ENCODE measurements at places on chromosomes 1 and 21. TPM values are rescaled to one million over a fixed set of nuclear protein-coding genes. Genes with fewer than 3 reads are reported as not detected.

Gene SYTL1
- polyA plus RNA-seq: 7.6 TPM

Gene GFI1
- 0.23 TPM for polyA plus RNA-seq

Gene CA6
- 0.12 TPM for polyA plus RNA-seq

Gene PRELP
- 1.3 TPM for polyA plus RNA-seq

Gene S100A9
- 6.2 TPM for polyA plus RNA-seq

Gene C1orf159
- 9.4 TPM for polyA plus RNA-seq

Gene USP21
- polyA plus RNA-seq: 58.3 TPM

Gene PEF1
- 69.0 TPM for polyA plus RNA-seq

DNA sequence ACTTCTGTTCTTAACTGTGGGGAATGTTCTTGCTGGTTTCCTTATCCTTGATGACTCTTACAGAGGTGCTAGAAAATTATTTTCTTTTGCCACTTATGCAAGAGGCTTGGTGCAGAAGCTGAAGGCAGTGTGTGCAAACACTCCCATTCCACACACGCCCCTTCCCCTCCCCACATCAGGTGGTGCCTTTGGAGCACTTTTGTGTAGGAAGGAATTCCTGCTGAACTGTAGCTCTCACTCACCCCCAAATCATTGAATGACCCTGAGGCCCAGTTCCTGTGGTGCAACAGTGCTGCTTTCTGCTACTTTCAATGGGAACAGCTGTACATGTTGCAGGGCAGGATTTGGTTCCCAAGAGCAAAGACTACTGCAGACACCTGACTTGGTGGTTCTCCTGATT, 101.8 kb downstream of the CD247 start:
- no peak for DNase-seq

- DNase-seq: peak; percentile 78
Measured at GRCh38 chr1:205528887-205529825, 24.7 kb downstream of the CDK18 start.

DNA sequence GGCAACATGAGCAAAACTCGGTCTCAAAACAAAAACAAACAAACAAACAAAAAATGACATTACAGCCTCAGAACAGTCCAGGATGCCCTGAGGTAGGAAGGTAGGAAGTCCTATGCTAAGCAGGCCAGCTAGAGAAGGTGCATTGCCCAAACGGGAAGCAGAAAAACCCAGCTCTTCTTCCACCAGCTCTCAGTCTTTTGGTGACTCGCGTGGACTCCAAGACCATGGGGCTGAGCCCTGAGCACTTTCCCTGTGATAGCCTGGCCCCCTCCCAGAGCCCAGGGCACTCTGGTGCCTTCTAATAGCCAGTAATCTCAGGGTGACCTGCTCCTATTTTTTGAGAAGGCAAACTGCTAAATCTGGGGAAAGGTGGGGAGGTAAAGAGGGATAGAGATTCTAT, 16.1 kb downstream of the PHLDA3 start:
- DNase-seq: no peak

DNA sequence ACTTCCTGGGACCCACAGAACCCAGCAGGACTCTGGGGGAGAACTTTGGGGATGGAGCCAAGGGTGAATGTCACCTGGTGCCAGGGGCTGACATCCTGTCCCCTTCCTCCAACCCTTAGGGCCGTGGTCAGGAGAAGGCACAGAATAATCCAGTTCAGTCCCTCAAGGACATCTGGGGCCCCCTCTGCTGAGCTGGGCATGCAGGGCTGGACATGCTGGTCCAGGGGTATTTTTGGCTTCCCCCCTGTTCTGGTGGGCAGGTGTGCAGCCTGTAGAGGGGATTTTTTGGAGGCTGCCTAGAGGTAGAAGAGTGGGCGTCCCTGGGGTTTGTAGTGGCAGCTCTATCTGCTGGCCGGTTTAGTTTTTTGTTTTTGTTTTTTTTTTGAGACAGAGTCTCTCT, 3.4 kb upstream of the CROCC start:
- no peak for DNase-seq

DNA sequence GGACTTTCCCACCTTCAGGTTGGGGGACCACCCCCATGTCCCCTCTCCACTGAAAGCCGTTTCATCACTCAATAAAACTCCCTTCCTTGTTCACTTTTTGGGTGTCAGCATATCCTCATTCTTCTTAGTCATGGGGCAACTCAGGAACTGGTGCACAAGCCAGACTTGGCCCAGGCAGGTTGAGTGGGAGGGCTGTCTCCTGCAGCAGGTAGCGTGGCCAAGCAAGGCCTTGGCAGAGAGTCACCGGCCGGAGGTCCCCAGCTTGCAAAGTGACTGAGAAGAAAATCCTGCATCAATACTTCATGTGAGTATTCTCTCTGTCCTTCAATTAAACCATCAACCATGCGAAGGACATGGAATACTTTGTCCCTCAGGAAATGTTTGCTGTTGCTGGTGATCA, 148.9 kb downstream of the RHOU start:
- no peak for DNase-seq

GRCh38 chr21:36968976-36969375, 2.5 kb upstream of the HLCS start:
- no peak for DNase-seq

GRCh38 chr1:29793101-29793546, 556.8 kb downstream of the PTPRU start:
- DNase-seq: peak; percentile 89

DNA sequence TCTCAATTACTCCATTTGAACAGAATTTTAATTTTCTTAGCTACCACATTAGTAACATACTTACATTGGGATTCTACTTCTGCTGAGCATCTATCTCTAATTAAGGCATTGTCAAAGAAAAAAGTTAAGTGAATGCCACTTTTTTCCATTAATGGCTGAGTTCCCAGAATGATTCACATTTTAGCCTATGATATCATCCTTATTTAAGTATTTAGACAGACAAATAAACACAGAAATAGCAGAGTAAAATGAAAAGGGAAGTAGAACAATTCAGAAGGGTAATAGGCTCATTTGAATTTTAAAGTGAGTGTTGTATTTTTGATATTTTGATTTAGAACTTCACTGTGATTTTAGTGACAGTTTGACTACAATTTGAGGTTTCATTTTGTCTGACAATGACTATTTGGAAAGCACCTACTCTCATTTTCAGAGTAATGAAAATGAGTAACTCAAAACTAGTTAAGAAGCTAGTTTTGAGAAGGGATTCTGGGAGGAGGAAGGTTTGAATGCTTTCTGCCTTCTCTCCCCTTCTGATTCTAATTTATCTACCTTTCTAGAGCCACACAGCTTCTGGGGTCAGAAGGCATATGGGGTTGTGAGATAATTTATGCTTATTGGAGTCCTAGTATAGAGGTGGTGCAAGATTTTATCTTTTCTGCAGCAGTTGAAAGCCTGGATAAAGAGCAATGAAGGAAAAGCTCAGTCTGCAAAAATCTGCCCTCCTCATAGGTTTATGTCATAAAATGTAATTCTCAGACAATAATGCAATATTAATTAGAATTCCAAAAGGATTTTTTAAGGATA, 15.5 kb downstream of the LYPLAL1 start:
- peak; percentile 28 for DNase-seq

- DNase-seq: no peak
Measured at GRCh38 chr21:15772654-15773053, 42.9 kb downstream of the USP25 start.

GRCh38 chr1:97382206-97382605, 538.6 kb downstream of the DPYD start:
- no peak for DNase-seq

GRCh38 chr1:247054992-247055415, 23.6 kb downstream of the ZNF670 start:
- DNase-seq: no peak

DNA sequence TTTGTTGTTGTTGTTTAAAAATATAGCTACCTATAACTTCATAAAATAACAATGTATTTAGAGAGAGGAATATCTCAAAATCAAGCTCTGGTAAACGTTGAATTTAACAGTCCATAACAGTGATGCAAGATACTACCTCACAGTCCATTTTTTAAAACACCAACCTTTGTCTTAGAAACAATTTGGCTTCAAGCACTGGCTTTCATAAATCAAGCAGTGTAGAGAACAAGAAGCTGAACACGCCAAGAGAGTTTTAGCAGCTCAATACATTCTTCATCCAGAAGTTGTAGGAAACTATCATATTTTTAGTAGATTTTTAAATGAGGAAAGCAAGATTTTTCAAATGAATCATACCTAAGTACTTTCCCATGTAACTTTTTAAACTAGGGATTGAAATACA, 334.3 kb upstream of the ADAMTS5 start:
- no peak for DNase-seq

DNA sequence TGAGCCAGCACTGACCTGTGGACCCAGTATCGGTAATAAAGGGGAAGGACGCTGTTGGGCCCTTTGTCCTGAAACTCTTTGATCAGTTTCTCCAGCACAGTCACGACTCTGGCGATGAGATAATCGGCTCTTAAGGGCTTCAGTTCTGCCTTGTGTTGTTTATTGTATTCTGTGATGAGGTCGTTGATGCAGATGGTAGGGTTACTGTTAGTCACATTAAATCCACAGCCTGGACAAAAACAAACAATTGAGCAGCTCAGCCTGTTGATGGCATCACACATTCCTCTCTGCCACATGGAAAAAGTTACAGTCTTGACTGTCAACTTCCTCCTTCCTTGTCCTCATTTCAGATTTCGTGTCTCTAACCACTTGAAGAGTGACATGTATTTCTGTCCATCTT, 57.6 kb downstream of the SIM2 start:
- no peak for DNase-seq

DNA sequence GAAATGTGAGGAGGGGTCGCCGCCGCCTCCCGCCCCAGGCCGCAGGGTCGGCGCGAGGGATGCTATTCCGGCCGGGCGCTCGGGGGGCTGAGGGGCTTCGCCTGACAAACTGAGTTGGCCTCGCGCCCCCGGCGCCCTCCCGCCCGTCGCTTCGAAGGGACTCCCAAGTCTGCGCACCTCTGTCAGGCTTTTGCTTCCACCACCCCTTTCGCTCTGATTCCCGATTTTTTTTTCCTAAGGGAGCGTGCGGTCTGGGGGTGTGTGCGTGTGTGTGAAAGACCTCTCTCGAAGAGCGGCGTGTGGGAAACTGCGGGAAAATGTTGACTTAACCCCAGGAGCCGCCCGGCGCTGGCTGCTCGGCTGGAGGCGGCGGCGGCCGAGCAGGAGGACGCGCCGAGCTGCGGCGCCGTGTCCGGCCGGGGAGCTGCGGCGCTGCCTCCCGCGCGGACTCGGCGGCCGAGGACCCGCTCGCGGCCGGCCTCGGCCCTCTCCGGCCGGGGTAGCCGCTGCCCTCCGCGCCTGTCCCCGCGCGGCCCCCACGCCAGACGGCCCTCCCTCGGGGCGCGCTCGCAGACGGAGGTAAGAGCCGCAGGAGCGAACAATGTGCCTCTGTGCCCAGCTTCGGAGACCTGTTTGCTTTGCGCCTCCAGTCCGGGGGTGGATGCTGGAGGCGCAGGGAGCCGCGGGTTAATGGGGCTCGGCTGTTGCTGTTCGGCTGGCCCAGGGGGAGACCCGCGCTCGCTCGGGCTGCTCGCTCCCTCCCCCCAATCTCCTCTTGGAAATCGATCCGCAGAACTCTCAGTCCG, 1.1 kb downstream of the ADGRL2 start:
- DNase-seq: no peak

DNA sequence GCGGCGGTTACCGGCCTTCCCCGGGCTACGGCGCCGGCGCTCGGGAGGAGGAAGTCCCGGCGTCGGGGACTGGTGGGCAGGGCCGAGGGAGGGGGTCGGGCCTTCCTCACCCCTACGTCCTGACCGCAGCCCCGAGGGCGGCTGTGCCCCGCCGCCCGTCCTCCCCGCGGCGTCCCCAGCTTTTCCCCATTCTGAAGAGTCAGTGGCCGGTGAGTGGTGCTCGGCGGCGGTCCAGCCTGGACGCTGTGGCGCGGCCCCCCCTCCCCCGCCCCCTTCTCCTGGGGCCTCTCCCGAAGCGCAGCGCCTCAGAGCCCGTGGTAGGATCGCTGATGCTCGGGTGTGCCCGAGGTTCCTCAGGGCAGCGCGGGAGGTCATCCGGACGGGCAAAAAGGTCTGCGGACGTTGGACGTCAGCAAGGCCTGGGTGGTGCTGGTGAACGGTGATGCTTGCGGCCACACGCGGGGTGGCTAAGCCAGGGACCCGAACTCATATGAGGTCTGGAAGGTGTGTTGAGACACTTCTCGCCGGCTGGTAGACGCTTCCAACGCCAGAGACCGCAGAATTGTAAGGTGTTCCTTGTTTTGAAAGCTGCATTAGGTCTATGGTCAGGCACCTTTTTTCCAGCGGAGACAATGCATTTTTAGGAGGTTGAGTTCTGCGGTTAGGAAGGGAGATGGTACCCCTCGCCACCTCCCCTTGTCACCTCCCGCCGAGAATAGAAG, 725 bp downstream of the SLC25A33 start:
- no peak for DNase-seq

GRCh38 chr1:906600-907420, 16.9 kb upstream of the SAMD11 start:
- DNase-seq: no peak

DNA sequence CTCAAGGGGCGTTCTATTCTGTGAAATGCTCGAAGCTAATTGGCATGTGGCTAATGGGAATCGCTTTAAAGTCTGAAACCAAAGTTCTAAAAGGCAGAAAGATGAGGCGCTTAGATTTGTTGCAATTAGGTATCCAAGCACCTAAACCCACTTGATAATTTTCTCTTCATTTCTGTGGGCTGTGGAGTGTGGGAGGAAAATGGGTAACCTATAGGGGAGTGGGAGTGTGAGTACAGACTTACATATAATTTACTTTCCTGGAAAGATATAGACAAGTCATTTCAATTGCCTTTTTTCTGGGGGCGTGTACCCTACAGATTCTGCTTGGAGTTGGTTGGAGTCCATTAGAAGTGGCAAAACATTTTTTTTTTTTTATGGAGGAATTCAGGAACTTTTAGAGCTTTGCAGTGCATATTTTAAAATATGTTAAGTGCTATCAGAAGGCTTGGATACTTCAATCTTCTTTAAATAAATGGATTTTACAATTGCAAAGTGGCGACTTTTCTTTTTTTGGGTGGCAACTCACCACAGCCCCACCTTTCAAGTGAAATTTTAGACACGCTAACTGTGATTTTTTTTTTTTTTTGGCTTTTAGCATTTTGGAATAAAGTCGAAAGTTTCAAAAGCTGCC, 254.5 kb downstream of the CAMTA1 start:
- no peak for DNase-seq

GRCh38 chr1:42178249-42178648, 13.7 kb upstream of the GUCA2A start:
- DNase-seq: no peak

DNA sequence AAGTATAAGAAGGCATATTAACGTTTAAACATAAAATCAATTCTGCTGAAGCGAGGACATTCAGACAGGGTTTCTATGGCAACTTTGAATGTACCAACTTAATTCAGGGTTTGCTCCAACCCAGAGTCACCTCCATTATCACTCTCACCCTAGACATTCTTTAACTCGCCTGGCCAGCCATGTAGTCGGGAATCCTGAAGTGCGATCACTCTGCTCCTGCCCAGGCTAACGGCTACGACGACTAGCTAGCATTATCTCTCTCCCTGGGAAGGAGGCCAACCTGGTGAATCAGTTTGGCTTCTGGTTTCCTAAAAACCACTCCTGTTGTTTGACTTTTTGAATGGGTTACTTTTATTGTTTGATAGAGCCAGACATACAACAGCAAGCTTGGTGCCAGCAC, 38.9 kb upstream of the ZBTB18 start:
- no peak for DNase-seq

- DNase-seq: peak; percentile 45
Measured at GRCh38 chr1:47409311-47410067, 6.6 kb upstream of the FOXE3 start.
